Brain (organoid and tissue), 16 donors: ENCODE measurements at places on chromosomes 7 and 10.

GRCh38 chr7:91880016-91880412, 488 bp downstream of the MTERF1 start:
- no peak for DNase-seq

GRCh38 chr10:63886281-63887022, 365.3 kb downstream of the REEP3 start:
- no peak for DNase-seq

DNA sequence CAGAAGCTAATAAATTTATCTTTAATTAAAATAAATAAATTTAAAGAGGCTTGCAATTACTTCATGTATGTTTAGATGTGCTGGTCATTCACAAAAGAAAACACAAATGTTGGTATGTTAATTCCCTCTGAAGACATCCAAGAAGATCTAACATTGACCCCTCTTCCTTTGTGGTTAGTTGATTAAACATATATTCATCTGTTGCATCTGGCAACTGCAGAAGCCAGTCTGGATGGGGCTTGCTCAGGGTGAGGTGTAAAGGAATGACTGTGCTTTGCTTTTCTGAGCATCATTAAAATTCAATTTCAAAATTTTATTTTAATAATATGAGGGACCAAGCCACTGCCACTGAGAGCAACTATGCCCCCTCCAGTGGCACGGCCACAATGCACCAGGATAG, 36.4 kb upstream of the FERD3L start:
- DNase-seq: no peak

DNA sequence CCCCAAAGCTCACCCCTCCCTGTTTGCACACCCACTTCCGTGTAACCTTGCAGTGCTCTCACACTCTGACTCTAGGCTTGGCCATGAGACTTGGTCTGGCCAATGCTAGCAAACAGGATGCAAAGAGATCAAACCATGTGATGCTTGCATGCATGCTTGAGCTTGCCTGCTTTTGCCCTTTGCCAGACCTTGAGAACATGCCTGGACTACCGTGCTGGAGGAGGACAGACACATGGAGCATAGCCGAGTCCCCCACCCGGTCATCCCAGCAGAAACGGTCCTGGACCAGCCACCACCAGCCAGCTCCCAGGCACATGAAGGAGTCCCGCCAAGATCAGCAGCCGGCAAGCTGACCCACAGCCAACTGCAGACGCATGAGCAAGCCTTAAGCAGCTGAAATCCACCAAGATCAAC, 23.4 kb downstream of the PYROXD2 start:
- DNase-seq: no peak

GRCh38 chr10:69553328-69553727, 19.9 kb downstream of the NEUROG3 start:
- DNase-seq: no peak

- DNase-seq: peak; percentile 60
Measured at GRCh38 chr7:100894860-100895700, 608 bp downstream of the ACHE start.

DNA sequence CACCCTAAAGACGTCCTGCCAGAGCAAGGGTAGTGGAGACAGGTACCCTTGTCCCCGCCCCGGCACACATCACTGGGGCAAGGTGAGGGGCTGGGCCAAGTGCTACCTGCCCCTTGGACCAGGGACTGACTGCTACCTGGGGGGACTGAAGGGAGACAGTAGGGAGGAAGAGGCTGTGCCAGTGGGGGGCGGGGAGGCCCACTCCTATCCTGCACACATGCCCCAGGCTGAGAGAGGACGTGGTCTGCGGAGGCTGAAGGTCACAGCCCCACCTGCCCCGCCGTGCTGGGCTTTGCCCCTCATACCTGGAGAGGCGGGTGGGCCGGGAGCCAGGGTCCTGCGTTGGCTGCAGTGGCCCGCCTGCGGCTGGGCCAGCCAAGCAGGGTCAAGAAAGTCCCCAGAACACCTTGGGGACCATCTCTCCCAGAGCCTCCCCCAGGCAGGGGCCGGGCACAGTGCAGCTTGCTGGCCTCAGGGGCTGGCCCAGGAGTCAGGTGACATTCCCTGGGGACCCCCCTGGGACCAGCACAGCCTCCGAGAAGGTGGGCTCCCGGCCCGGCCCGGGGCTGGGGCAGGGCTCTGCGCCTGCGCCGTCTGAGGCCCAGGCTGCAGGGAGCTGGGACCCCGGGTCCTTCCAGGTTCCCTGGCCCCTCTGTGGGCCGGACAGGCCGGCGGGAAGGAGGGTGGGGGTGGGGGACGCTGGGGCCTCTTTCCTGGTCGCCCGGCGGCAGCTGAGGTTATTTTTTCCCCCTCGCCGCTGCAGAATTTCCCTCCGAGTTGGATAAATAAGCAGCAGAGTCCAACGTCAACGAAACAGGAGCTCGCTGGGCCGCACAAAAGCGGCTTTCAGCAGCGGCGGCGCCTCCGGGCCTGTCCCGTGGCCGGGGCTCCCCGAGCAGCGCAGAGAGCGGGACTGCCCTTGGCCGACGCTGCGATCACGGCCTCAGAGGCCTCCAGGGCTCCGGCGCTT, 9.8 kb upstream of the FZD9 start:
- peak; percentile 55 for DNase-seq

DNA sequence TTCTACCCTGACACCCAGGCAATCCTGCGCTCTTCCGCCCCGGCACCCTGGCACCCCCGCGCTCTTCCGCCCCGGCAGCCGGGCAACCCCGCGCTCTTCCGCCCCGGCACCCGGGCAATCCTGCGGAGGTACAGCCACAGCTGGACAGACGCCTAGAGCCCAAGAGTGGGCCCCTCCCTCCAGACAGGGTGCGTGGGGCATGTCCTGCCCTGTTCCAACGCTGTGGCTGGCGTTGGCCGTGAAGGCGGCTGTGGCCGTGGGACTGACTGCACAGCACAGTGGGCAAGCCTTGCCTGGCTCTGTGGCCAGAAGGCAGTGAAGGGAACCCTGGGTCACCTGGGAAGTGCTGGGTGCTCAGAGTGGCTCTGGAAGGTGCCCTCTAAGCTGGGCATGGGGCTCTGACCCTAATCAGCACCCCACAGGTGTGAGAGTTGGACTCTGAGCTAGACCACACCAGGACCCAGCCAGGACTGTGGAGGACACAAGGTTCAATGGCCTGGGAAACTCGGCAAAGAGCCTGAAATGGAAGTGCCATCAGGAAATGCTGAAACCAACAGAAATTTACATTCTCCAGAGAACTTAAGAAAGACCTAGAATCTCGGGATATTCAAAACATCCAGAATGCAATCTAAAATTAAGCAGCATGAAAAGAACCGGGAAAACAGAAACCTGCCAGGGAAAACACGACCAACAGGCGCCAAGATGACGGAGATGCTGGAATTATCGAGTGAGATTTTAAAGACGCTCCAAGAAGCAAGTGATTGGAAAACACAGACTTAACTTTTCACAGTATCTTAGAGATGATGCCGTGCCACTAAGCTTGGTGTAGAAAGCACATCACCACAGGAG, 253.6 kb downstream of the ELFN1 start:
- peak; percentile 90 for DNase-seq

DNA sequence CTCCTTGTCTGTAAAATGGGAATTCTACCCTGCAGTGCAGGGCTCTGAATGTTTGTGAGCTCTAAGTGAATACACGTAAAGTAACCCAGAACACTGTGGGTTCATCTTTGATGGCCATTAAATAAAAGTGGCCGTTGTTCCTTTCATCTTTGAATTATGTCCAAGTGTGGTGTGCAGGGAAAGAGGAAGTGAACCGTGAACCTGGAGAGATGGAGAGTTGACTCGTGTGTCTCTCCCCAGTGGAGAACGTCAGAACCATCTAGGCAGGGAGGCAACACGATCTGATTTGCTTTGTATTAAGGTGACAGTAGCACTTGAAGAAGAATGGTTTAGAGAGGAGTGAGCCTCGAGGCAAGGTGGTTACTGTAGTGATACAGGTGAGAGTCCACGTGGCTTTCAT, 93.5 kb upstream of the GJD4 start:
- no peak for DNase-seq

DNA sequence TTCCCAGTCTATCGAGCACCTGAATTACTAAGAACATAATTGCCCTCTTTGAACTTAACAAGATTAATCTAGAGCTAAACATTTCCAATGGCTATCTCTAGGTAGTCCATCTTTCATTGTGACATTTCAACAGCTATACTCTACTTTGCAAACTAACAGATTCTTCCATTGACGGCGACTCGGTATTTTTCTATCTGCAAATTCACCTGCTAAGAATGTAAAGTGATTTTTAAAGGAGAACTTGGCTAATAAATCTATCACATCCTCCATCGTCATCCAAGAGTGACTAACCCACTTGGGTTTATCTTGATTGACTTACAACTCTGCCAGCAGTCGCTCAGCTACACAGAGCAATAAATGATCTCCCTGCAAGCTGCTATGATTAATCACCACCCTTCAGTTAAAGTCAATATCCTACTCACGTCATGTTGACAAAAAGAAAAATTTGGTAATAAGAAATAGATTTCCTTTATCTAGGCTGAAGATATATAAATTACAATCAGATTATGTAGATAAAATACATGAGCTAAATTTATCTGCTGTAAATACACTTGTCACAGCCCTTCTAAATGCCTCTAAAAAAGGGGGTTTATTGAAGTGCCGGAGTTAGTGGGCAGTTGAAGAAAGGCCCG, 99.5 kb downstream of the SFMBT2 start:
- DNase-seq: no peak

DNA sequence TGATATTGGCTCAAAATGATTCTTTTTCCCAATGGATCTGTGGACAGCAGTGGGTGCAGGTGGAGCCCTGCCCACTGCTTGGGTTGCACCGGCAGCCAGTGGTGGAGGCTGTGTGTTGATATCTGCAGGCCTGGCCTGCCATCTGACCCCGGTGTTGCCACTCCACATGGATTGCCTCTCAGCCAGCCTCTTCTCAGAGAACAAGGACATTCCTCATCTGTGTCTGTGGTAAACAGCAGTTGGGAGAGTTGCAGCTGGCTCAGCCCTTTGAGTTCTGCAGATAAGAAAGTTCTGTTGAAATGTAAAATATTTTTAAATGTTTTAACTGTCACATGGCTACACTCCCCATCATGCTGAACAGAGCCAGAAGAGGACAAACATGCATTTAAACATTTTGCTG, 374.9 kb upstream of the CELF2 start:
- no peak for DNase-seq

DNA sequence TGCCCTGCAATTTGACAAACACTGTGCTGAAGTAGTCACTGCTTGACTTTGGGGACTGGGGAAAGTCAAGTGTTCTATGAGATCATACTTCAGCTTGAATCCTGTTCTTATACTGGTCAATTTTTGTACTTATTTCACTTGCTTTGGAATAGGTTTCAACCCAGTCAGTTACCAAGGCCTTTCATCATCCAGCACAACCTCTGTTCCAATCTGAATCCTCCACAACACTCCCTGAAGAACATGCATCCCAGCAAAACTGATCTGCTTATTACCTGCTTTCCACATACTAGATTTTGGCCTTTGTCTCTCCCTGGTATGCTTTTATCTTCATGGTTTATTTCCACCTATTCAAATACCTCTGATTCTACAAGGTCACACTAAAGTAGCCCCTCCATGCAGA, 29.5 kb downstream of the DPY19L1 start:
- no peak for DNase-seq

DNA sequence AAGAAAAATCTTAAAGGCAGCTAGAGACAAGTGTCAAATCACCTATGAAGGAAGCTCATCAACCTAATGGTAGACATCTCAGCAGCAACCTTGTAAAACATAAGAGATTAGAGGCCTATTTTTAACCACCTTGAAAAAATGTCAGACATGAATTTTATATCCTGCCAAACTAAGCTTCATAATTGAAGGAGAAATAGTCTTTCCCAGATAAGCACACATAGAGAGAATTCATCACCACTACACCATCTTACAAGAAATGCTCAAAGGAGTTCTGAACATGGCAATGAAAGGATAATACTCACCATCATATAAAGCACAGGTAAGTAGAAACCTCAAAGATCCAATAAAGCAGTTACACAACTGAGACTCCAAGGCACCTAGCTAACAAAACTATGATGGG, 156.5 kb downstream of the ZEB1 start:
- DNase-seq: no peak

- no peak for DNase-seq
Measured at GRCh38 chr10:43806831-43807640, 158.4 kb upstream of the ZNF32 start.
